NCI-H187 (cell line): ENCODE measurements at places on chromosomes 13 and 19.
A peak's percentile ranks its signal among the peaks of the same experiment; 100 is the strongest.

DNA sequence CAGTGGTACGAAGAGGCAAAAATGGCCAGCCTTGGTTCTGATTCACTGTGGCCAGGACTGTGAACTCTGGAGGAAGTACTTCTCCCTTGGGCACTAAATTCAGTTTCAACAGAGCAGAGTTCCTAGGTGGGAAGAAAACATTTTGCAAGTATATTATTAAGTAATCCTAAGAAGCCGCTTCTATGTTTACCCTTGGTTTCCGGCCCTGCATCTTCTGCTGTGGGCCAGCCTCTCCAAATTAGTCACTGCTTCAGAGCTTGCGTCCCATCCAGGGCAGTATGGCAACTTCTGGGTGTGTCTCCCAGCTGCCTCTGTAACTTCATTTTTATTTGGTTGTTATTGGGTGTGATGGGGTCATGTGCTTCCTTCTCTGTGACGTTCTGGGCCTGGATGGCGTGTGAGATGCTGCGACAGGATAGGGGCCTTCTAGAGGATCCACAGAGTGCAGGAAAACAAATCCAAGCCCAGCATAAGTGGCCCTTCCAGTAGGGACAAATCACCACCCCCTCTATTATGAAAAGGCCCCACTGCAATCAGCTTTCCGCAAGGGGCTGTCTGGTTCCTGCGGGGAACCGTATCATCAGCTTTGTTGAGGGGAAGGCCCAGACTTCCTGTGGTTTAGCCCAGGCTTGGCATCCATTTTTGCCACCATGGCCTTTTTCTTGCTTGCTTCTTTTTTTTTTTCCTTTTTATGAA, 55.1 kb upstream of the C1QTNF9 start:
- no peak for DNase-seq

GRCh38 chr13:60265566-60265965, 101.8 kb upstream of the DIAPH3 start:
- no peak for DNase-seq

DNA sequence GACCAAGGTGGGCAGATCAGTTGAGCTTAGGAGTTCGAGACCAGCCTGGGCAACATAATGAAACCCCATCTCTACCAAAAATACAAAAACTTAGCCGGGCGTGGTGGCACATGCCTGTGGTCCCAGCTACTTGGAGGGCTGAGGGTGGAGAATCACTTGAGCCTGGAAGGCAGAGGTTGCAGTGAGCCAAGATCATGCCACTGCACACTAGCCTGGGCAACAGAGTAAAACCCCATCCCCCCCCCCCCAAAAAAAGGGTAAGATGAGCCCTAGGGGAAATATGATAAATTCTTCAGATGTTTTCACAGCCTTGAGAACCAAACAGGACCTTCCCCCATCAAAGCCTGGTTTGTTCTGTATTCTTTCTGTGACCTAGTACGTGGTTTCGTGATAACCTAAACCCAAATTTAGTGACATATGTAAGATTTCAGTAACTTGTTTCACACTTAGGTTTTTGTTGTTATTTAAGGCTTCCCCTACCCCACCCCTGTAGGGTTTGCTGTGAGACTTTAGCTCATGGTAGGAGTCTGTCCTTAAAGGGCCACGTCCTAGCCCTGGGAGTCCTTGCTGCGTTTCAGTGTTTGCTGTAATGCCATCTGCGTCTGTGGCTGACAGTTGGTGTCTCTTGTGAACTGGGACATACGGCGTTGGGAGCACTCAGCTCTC, 49.6 kb downstream of the MYO9B start:
- DNase-seq, result no peak

DNA sequence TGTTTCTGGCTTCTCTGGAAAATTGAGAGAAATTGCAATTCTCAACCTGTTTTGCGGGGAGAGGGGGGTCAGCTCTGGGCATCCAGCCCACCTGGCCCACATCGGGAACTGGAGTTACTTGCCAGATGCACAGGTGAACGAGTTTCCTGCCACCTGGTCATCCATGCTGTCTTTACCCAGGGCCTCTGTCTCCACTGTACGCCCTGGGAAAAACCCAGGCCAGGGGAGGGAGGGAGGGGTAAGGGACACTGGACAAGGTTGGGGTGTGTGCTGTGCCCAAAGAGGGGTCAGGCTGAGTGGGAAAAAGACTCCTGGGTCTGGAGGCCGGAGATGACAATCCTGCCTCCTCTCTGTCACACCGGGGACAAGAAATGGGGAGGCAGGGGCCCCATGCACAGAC, 307.6 kb downstream of the ZNF536 start:
- no peak for DNase-seq

GRCh38 chr13:25738342-25739196, 313.2 kb downstream of the SHISA2 start:
- peak; percentile 14 for DNase-seq

- no peak for DNase-seq
These were observed 18.9 kb upstream of the ZSCAN5A start for GRCh38 chr19:56333506-56333905.

DNA sequence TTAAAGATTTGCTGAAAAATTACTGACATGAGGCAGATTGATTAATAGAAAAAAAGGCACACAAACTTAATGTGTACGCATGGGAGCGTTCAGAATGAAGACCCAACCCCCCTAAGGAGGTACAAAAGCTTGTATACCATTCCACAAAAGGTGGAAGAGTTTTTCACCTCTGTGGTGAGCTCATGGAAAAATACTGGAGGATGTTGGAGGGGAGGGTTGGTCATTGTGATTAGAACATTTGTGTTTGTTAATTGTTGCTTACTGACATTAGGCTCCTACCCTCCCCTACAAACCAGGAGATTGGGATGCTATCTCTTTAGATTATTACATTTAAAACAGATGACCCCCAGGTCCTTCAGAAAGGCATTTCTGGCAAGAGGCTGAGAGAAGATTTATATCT, 1973.3 kb downstream of the OLFM4 start:
- no peak for DNase-seq

DNA sequence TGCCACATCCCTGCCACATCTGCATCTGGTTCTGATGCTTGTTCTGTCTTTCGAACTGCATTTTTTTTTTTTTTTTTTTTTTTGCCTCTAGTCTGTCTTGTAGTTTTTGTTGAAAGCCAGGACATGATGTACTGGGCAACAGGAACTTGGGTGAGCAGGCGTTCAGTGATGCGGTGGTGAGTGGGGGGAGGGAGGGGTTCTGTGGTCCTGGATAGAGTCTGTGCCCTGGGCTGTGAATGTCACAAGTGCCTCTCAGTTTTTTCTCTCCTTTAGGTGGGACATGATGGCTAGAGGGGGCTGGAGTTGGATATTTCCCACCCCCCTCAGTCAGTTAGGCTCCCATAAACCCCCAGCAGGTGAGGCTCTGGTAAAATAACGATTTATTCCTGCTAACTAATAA, 3.5 kb downstream of the CEACAM4 start:
- DNase-seq, result no peak

- no peak for DNase-seq
These were observed 291.9 kb upstream of the HTR2A start for GRCh38 chr13:47188802-47189201.
